DND-41 (cell line): ENCODE measurements at places on chromosomes 3 and 15.
A peak's percentile ranks its signal among the peaks of the same experiment; 100 is the strongest.

DNA sequence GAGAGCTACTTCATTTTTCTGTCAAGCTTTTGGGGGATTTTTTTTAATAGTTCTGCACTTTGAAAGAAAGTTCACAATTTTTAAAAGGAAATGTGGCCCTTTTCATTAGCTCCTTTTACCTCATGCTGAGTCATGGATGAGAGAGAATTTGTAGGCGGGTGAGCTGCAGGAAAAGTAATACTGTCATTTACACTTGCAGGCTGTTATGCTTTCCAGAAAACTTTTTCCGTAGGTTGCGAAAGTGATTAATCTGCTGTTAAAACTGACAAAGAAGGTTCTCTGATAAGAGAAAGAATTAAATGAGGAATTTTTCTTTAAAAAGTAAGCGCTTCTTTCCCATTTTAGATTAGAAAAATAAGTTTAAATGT is 430.2 kb downstream of the LPP start:
- DNase-seq: no peak

GRCh38 chr15:26243382-26243781 is 380.3 kb upstream of the ATP10A start:
- no peak for DNase-seq

GRCh38 chr3:47057212-47057671 is 77.8 kb downstream of the NBEAL2 start:
- no peak for DNase-seq

- DNase-seq: no peak
Measured at GRCh38 chr3:140794507-140794906, 116.6 kb downstream of the TRIM42 start.

DNA sequence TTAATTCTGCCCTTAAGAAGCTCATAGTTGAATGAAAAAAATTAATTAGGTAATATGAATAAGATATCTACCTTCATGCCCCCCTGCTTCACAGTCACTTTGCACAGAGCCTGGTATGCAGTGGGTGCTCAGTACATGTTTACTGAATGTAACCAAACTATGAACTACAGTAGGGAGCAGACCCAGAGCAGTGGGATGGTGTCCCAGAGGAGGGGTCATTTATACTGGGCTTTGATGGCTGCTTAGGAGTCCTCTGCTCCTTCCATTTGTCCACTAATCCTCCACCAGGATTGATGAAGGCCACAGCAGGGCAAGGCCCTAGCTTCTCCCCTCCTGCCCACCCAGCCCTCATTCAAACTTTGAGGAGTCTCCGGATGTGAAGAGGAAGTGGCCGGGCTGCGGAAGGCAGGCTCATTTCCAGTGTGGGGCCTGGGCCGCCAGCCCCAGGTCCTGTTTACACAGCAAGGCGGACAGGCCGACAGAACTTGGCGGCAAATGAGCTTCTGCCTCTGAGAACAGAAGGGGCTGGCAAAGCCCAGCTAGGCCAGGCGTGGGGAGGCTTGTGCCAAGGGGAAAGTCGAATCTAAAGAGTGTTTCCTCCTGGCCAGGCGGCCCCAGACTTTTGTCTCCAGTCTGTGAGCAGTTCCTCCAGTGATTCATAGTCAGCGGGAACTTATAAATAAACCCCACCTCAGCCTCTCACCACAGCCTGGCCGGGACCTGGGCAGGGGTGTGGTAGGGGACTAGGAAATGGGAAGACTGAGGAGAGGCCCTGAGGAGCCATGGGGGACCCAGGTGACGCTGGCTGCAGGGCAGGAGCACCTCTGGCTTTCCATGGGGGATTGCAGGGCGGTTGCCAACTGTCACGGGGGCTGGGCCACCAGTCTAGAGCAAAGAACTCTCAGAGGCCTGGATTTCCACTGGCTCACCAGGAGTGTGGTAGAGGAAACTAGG is 51.6 kb upstream of the LCTL start:
- no peak for DNase-seq

DNA sequence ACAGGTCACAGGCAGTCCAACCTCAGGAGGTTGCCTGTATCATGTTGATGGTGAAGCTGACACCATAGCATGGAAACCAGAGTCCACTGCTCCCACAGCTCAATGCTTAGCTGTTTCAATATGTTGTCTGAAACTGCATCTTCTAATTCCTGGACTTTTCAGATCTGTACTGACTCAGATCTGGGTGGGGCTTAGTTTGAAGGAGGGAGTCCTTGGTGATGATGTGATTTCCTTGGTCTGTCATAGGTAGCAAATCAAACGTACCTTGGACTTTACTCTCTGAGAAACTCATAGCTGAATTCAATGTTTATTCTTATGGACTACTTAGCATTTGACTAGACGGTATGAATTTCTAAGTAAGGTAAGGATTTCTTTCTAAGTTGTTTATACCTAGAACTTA is at the start of gene HHLA2:
Gene HHLA2, plus strand, starts transcription at position 310 of the 400 bp plus-strand sequence. CDS start 55,266 bp downstream, outside the sequence.
- DNase-seq: no peak

DNA sequence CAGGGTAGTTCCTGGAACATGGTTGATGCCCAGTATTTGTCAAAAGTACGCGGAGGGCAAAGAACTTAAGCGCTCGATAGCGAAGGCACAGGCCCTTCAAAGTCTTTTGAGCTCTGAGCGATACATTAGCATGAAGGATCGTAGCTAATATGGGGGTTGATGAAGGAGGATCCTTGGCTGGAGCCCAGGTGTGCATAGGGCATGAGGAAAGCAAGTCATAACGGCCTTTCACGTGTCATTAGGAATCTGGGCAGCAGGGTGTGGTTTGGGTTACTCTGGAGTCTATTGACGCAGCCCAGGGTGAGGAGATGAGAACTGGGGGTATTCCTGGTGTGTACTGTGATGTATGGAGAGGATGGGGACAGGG is 31.7 kb downstream of the SPINK8 start:
- DNase-seq: peak; percentile 35

DNA sequence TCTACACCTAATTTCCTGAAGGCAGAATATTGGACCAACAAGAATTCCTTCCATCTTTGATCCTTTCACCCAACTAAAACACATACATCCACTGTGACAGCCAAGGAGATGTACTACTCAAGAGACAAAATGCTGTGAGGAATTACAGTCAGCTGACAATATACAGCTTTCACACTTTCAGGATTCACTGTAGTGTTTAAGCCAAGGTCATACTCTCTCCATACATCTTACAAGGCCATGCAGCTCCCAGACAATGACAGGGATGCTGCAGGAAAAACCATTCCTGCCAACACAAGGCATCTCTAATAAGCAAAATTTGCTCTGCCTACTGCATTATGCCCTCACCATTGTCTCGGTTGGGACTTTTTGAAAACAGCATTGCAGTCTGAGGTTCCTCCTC is 170.7 kb downstream of the TBC1D5 start:
- no peak for DNase-seq

DNA sequence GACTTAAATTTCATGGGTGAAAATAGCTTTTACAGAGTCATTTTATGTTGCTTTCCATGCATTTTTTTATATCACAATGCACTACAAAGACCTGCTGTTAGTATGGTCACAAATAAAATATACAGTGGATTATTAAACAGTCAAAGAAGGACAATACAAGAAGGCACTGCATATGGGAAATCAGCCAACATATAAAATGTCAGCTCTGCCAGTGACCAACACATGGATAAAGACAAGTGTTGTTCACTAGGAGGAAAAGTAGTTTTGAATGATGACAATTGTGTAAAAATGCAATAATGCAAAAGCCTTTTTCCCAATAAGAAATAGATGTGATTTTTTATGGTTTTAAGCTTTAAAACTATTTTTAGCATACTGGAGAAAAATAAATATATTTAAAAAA is 425.3 kb upstream of the CBLB start:
- no peak for DNase-seq

DNA sequence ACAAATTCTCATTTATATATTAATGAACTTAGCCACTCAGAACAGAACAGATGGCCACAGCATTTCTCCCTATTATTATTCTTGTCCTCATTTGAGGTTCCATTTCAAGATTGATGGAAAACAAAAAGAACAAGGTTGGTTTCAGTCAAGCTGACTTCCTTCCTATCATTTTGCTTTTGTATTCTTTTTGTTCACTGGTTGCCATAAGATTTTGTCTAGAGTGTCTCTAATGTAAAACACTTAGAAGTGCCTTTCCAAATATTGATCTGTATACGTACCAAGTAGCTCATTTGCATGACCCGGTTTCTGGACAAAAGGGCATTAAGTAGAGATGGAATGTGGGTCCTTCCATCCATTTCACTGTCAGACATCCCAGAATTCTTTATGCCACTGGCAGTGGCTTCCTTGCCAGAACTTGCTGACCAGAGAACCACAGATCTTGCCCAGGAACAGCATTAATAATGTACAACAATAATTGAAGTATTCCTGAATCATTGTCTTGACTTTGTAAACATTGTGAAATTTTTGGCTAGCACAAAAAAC is 63.8 kb downstream of the PEX5L start:
- DNase-seq: no peak

- no peak for DNase-seq
Measured at GRCh38 chr3:103918336-103918735, 1448.4 kb upstream of the ALCAM start.

GRCh38 chr3:15303728-15304127 is 28.7 kb downstream of the SH3BP5 start:
- DNase-seq: no peak

- DNase-seq: no peak
Measured at GRCh38 chr3:10317961-10318350, 3.0 kb downstream of the SEC13 start.

DNA sequence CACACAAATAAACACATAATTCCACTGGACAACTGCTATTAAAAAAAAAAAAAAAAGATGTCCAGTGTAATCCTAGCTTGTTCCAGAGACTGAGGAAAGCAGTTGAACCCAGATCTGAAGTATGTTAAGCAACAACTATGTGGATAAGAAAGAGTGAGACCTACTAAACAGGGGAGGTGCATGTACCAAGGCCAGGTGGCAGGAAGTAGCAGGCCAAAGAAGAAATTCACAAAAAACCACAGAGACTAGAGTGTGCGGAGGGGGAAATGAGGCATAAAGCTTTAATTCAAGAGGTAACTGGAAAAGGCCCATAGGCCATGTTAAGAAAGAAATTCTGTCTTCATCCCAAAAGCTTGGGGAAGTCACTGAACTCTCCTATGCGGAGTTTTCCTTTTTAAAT is 490.0 kb downstream of the NAALADL2 start:
- no peak for DNase-seq
